ENCODE measurements at places on chromosomes 1 and 21.

- no peak for DNase-seq
These were observed 859 bp downstream of the NFASC start for GRCh38 chr1:204871405-204872037.

GRCh38 chr1:157948312-157949073, 45.0 kb upstream of the KIRREL1 start:
- no peak for DNase-seq

- no peak for DNase-seq
These were observed 74.0 kb upstream of the KCNE2 start for GRCh38 chr21:34289856-34290255.

GRCh38 chr1:56120021-56120420, 459.3 kb downstream of the PLPP3 start:
- no peak for DNase-seq

GRCh38 chr1:92211166-92211565, 6.5 kb upstream of the C1orf146 start:
- DNase-seq = no peak

DNA sequence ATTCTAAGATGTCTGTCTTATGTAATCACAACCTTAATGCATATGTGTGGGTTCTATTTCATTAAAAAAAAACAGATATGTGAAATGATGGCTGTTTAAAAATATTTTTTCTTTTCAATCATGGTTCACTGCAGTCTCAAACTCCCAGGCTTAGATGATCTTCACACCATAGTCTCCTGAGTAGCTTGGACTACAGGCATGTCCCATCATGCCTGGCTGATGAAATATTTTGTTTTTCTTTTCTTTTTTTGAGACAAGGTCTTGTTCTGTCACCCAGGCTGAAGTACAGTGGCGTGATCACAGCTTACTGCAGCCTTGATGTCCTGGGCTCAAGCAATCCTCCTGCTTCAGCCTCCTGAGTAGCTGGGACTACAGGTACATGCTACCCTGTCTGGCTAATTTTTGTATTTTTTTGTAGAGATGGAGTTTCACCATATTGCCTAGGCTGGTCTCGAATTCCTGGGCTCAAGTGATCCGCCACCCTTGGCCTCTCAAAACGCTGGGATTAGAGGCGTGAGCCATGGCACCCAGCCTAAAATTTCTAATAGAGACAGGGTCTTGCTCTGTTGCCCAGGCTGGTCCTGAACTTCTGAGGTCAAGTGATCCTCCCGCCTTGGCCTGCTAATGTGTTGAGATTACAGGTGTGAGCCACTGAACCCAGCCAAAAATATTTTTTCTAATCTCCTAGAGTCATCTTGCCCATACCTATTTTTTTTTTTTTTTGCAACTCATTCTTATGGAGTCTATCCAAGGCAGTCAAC, 67.6 kb downstream of the GIPC2 start:
- DNase-seq = no peak

- DNase-seq = peak; percentile 30
These were observed 7.4 kb downstream of the WDR77 start for GRCh38 chr1:111441573-111442192.

GRCh38 chr1:102838016-102838415, 270.3 kb downstream of the COL11A1 start:
- no peak for DNase-seq

DNA sequence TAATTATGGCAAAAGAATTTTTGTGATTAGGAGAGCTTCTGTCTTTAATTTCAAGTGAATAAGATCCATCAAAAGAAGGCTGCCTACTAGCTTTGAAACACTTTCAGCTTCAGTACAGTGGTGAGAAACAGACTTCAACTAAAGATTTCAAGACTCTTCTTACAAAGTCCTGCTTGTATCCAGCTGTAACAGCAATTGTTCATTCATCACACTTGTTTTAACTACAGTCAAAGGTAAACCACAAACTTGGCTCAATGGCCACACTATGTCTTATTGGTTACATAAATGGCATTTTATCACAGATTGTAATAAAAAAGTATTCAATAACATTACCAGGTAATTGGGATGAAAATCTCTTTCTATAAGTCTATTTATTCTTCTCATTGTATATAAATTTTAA, 59.2 kb downstream of the WARS2 start:
- no peak for DNase-seq

DNA sequence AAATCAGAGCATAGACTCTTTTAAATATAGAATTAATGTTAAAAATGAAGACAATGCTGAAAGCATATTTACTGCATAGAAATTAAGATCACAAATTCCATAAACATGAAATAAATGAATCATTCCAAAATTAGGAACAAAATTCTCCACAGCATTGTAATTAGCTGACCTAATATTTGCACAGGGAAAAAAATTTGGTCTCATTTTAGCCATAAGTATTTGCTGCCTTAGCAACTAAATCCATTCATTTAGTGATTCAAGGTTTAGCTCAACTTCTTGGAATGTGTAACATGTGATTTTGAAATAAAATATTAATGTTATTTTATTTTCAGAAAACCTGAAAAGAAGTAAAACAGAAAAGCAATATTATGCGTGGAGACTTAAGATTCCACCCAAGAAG, 25.5 kb downstream of the ADAMTS5 start:
- no peak for DNase-seq

- no peak for DNase-seq
These were observed 24.8 kb downstream of the RNF19B start for GRCh38 chr1:32939655-32940371.

DNA sequence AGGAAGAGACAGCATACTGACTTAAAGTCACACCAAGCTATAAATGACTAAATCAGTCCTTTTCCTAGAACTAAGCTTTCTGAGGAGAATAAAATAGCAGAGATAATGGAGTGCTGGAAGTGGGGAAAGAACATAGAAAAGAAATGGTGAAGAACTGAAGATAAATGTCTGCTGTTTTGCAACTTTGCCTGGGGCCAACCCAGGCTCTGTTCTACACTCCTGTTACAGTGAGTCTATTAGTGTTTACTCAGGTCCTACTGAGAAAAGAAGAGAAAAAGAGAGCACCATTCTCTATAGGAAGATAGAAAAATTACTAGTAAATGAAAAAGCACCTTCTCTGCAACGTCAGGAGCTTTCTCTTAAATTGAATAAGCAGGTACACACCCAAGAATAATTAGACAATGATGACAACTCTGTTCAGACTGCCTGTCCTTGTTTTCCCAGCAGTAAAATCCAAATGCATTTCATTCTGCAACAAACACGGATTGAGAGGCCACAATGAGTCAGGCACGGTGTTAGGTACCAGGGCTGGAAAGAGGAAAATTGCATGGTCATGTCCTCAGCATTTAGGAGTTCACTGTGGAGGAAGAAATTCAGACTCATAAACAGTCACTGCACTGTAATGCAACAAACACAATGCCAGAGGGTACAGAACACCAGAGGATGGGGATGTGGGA, 139.4 kb upstream of the CAMK1G start:
- DNase-seq = no peak

DNA sequence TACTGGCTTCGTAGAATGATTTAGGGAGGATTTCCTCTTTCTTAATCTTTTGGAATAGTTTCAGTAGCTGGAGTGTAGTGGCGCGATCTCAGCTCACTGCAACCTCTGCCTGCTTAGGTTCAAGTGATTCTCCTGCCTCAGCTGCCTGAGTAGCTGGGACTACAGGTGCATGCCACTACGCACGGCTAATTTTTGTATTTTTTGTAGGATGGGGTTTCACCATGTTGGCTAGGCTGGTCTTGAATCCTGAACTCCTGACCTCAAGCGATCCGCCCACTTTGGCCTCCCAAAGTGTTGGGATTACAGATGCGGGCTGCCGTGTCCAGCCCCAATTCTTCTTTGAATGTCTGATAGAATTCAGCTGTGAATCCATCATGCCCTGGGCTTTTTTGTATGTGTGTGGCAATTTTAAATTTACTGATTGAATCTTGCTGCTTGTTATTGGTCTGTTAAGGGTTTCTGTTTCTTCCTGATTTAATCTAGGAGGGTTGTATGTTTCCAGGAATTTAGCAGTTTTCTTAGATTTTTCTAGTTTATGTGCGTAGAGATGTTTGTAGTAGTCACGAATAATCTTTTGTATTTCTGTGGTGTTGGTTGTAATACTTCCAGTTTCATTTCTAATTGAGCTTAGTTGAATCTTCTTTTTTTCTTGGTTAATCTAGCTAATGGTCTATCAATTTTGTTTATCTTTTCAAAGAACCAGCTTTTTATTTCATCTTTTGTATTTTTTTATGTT, 15.3 kb downstream of the MAN1C1 start:
- DNase-seq = no peak

DNA sequence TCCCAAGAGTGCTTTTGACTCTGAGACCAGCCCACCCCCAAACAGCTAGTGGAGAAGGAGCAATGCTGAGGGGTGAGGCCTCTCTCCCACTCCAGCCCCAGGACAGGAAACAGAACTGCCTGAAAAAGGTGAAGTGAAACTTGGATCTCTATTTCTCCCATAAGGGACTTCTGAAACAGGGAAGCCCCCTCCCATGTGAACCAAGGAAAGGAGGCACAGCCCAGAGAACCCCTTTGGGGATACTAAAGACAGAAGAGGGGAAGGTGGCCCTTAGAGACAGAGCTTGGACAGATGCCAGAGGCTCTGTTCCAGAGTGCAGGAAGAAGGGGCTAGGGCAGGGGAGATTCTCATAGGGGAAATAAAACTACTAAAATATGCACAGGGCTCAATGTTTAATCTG, 2.9 kb downstream of the TNFAIP8L2 start:
- no peak for DNase-seq

- no peak for DNase-seq
These were observed 76.8 kb downstream of the FOXJ3 start for GRCh38 chr1:42258218-42258617.

DNA sequence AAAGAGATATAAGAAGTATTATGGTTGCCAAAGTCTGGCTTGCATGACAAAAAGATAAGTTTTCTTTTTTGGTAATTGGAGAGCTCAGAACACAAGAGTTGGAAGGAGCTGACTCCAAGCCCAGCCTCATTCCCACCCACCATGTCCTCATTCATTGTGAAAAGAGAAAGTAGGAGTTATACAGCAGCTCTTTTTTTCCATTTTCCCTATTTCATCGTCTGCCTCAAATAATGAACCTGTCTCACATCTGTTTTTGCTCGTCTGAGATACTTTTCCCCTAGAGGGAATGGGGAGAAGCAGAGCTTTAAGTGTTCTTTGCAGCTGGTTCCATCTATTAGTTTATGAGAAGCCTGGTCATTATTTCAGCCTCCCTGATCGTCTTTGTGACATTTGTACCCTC, 34.7 kb downstream of the AGT start:
- DNase-seq = no peak

DNA sequence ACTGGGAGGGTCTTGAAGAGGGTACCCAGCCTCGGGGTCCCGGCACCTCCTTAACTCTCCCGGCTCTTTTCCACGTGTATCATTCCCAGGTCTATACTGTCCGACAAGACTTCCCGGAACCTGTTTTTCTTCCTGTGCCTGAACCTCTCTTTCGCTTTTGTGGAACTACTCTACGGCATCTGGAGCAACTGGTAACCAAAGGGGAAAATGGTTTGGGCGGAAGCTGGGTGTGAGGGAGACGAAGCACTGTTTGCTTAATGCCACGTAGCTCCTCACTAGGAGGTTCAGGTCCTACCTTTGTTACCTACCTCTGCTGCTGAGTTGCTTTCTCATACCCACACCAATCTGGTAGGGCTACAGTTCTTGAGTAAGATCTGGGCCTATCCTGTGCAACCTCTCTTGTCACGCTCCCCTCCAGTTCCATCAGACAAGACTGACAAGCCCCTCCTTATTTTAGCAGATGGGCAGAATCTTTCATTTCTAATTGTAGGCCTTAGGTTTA, 642 bp downstream of the SLC30A7 start:
- DNase-seq = peak; percentile 2

DNA sequence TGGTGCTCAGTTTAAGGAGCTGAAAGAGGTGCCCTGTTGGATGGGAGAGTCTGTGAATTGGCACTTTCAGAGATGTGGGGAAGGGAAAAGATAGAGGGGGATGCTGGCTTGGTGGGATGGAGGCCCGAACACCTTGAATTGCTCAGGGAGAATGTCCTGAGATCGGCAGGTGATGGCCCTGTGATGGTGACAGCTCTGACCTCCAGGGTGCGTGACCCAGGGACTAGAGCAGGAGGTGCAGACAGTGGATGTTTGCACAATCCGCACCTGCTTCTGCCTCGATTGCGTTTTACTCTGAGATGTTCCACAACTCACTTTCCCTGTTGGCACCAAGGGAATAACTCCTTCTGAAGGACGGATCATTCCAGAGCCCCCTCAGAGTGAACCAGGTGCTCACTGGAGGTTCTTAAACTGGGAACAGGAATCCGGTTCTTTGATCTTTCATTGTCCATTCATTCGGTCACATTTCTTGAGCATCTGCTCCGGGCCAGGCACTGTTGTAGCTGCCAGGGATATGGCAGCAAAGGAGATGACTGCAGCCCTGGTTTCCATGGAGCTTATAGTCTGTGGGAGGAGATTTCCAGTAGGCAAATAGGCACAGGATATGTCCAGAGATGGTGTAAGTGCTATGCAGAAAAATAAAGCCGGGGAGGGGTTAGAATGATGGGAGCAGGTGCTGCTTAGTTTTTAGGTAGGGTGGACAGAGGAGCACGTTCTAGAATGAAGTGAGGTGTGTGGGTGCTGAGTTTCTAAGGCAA, 226.6 kb upstream of the TMEM51 start:
- DNase-seq = no peak

DNA sequence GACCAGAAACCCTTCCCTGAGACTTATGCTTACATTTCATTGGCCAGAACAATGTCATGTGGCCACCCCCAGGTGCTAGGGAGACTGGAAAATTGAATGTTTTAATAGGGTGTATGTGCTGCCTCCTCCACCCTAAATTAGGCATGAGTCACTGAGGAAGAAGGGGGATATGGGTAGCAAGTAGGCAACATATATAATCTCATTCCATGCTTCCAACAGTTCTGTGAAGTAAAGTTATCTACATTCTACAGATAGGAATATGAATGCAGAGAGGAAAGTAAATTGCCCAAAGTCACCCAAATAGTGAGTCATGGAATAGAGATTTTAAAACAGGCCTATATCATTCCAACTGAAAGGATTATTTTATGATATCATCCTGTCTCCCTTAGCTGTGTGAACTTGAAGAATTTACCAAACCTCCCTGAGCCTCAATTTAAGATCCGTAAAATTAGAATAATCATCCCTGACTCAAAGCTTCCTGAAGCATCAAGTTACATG, 168.6 kb upstream of the FGGY start:
- DNase-seq = no peak
